H7 (cell line): ENCODE measurements at places on chromosomes 1 and 21. TPM values are rescaled to one million over a fixed set of nuclear protein-coding genes. Genes with fewer than 3 reads are reported as not detected.

- DNase-seq = no peak
Measured at GRCh38 chr1:172359491-172359999, 60.9 kb upstream of the C1orf105 start.

- DNase-seq = peak; percentile 65
Measured at GRCh38 chr1:109930252-109930993, 19.8 kb downstream of the CSF1 start.

DNA sequence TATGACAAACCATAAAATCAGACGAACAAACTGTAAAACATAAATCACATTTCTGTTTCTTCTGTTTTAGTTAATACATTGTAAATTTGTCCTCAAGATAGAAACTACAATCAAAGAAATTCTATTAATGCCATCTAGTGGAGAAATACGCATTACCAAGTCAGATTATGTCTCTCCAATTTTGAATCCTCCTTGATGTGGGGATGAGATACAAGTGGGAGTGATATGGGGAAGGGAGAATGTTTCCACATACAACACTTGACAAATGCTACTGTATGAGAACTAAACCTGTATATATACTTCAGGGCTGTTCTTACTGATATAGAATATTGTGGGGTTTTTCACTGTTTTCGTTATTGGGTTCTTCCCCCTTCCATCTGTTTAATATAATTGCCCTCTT is 2.6 kb downstream of the HFM1 start:
- DNase-seq = peak; percentile 9

DNA sequence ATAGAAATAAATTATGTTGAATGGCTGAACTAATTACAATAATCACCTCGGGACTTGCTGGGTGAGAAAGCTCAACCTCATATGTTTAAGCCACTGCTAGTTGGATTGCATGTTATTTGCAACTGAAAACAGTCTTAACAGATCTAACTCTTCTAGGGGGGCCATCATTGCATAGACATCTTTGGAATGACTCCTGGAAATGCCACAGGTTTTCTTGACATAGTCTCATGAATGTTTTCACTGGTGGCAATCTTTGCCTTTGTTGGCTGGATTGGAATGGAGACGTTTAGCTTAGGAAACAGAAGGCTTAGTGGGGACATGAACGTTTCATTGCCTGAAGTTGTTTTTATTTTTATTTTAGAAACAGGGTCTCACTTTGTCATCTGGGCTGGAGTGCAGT is 8.8 kb upstream of the WDTC1 start:
- DNase-seq = no peak

DNA sequence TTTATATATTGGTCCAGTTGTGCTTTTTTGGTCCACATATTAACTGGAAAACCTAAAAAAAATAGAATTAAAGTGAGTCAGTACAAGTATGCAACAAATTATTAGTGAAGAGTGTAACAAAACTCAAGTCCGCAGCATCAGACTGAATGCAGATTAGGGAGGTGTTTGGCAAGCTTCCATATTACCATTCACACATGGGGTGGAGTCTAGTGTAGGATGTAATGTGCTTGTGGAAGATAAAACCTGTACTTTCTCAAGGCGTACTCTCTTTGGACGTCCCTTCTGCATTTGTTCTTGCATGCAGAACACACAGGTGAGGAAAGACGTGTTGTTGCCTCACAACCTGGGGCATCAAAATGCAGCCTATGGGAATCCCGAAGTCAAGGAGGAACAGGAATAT is 668.7 kb downstream of the MRPL39 start:
- DNase-seq = no peak

DNA sequence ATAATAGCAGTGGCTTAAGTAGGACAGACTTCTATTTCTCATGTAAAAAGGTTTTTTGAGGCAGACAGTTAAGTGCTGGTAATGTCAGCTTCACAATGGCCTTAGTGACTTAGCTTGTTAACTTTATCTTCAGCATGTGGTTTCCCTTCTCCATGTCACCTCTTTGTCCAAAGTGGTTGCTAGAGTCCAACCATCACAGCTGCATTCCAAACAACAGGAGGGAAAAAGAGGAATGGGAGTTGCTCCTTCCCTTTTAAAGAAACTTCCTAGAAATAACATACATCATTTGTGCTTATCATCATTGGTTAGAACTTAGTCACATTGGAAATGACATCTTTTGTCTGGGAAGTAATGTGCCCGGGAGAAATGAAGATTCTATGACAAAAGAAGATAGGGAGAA is 9.9 kb downstream of the GSTM5 start:
- DNase-seq = no peak

The ZFP69 gene
- 4.8 and 9.2 TPM in 2 replicates for total RNA-seq

The SPAG17 gene
- 0.67 and 1.8 TPM in 2 replicates for total RNA-seq

The CHI3L2 gene
- total RNA-seq = not detected in 2 replicates

The S100A8 gene
- total RNA-seq = not detected in 2 replicates

The MAN1C1 gene
- total RNA-seq = 19.5 and 25.6 TPM in 2 replicates

The TENT5C gene
- total RNA-seq = 0.26 and 0.48 TPM in 2 replicates
